ENCODE measurements at places on chromosomes 16 and 17. TPM values are rescaled to one million over a fixed set of nuclear protein-coding genes. Genes with fewer than 3 reads are reported as not detected.

Gene TMC6
- not detected for total RNA-seq

Gene MRM1
- 8.5 TPM for total RNA-seq

Gene ZNF594
- total RNA-seq, result 6.9 TPM

Gene ZC3H18
- total RNA-seq, result 18.2 TPM

- DNase-seq, result no peak
Measured at GRCh38 chr17:4586043-4586442, 1.7 kb downstream of the SMTNL2 start.

DNA sequence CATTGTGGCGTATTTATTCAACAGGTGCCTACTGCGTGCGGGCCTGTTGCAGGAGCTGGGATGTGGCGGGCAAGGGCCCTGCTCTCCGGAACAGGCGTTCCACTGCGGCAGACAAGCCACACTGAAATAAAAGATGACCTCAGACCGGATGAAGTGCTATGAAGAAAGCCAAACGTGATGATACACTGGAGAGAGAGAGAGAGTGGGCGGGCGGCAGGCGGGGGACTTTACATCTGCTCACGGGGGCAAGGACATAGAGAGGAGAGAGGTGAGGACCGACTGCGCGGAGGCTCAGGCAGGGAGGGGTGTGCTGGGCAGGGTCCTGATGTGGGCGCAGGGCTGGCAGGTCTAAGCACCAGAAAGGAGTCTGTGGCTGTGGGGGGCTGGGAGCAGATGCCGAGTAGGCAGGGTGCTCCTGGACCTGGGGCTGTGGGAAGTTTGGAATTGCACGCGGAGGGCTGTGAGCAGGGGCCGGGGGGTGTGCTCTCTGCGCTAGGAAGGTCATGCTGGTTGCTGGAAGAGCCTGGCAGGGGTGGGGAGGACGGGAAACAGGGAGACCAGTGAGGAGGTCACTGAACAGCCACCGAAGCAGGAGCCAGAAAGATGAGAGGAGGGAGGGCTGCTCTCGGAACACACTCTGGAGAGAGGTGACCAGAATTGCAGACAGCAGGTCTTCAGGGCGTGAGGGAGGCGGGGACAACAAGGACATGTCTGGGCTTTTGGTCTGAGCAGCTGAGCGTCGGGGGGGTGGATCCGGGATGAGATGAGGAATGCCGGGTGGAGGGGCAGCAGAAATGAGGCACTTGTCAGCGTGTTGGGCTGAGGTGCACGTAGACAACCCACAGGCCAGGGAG lies 9.9 kb downstream of the MXRA7 start:
- DNase-seq, result peak; percentile 87

DNA sequence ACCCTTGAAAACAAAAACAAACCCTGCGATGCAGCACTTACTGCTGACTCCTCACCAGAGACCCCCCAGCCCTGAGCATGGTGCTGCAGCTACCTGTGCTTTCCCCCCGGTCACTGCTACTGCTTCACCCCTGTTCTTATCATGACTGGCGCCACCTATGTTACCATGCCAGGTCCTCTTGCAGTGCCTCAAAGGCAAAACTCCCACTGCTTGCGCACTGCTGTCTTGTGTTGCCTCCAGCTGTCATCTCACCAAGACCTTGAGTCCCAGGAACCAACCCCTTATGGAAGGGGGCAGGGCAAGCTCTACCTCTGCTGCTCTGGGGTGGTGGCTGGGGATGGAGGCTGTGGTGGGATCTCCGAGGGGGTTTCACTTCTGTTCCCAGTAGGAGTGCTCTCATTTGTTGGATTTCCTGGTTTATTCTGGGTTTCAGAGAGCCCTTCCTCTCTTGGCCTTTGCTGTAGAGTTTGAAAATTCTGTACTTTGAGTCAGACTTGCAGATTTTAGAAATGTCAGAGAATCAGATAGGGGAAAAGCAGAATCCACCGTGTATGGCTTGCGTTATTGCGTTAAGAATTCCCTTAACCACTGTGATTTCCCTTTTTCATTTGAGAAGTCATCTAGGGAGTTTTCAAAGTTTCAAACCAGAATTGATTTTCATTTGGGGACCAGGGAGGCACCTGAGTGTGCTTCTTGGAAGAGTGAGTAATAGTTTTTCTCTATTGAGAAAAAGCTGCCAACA lies 96.6 kb downstream of the SPECC1 start:
- DNase-seq, result no peak
